LNCaP clone FGC (cell line): ENCODE measurements at places on chromosomes 4 and X.

DNA sequence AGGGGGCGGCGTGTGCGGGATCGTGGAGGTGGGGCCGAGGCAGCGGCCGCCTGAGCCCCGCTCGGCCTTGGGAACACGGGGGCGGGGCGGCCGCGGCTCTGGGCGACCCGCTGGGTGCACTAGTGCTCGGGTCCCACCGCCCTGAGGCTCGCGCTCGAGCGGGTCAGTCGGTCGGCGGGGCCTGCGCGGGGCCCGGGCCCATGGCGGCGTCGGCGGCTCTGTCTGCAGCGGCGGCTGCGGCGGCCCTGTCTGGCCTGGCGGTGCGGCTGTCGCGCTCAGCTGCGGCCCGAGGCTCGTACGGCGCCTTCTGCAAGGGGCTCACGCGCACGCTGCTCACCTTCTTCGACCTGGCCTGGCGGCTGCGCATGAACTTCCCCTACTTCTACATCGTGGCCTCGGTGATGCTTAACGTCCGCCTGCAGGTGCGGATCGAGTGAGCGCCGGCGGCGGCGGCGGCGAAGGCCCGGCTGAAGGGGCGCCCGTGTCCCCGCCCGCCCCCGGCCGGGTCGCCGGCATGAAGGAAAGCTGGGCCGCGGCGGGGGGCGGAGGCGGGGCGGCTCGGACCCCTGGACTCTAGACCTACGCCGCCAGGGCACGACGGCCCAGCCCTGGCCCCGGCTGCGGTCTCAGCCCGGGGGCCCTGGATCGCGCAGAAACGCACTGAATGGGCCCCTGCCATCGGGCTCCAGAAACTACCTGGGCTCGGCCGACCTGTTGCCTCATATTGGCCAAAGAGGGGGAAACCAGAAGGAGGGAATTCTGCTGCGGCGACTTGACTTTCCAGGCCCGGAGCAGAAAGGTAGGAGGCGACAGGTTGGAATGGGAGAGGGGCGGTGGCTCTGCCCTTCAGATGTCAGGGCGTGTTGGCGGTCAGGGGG, at the start of gene SMIM10L2A:
Gene SMIM10L2A, plus strand, starts transcription at position 13 of the 878 bp plus-strand sequence. Its CDS starts 188 bp downstream, at position 201.
- DNase-seq = no peak

DNA sequence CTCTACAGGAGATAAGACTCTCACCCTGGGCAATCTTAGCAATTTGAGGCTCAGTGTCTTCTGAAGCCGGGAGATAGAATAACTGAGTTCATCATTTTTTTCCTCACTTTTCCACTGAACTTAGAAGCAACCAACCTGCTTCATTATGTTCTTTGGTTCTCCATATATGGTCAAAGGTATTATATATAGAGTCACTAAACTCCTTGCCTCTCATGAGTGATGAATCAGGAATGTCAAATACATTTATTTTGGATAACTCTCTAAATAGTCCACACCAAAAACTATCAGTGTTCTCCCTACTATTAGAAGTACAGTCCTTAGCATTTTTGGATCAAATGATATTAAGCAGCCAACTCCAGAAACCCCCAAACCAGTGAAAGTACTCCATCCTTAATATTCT, 421.5 kb upstream of the EPHA5 start:
- DNase-seq = no peak

DNA sequence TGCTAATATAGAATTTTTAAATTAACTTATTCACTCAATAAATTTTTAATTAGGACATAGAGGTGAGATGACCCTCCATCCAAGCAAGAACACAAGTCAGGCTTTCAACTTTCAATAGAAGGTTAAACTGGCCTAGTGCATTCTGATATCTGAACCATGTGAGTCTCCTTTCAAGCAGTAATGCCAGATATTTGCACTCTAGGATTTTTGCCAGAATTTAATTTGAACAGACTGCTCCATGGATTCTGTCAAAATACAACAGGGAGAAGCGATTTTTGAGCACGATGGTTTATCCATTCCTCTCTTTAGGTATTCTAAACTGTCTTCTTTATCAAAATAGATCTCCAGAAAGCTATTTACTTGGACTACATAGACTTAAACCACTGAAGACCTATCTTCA, 72.0 kb upstream of the DCLK2 start:
- peak; percentile 46 for DNase-seq

DNA sequence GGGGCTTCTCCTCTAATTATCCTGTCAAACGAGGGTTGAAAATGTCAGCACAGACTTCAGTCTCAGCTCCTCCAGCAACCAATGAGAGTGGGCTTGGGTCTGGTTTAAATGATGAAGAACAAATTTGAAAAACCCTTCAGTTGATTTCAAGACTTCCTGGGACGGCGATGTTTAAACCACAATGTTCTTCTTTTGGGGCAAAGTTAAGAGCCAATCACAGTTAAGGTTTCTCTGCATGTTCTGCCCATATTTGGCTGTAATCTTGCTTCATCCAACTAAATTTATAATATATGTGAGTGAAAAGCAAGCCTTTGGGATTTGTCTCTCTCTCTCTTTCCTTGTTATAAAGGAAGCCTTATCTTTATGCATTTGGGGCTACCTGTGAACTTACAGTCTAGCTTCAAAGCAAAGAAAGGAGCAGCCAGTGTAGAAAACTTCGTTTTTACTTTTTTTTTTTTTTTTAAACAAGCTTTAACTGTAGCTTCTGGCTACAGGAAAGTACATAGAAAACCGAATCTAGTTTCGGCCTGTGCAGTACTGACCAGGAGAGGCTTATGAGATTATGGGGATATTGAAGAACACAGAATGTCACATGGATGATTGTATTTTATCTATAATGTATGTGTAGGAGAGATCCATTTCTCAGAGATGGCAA, 46.8 kb upstream of the FAM9C start:
- no peak for DNase-seq

- DNase-seq = no peak
Measured at GRCh38 chr4:175413561-175413960, 398.5 kb downstream of the GPM6A start.

DNA sequence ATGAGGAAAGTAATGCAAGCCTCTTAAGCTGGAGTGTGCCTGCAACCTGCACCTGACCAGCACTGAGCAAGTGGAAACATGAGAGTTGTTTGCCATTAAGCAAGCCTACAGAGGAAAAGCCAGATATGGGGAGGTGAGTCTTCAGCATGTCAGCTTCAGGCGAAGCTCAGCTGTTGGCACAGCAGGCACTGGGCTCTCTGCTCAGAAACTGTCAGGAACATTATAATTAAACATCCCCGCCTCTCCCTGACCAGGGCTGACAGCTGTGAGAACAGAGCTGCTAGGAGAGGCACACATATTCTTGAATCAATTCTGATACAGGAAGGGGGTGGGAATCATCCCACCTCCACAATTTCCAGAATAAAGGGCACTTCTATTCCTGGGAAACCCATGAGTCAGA, 19.0 kb upstream of the DCX start:
- DNase-seq = no peak

DNA sequence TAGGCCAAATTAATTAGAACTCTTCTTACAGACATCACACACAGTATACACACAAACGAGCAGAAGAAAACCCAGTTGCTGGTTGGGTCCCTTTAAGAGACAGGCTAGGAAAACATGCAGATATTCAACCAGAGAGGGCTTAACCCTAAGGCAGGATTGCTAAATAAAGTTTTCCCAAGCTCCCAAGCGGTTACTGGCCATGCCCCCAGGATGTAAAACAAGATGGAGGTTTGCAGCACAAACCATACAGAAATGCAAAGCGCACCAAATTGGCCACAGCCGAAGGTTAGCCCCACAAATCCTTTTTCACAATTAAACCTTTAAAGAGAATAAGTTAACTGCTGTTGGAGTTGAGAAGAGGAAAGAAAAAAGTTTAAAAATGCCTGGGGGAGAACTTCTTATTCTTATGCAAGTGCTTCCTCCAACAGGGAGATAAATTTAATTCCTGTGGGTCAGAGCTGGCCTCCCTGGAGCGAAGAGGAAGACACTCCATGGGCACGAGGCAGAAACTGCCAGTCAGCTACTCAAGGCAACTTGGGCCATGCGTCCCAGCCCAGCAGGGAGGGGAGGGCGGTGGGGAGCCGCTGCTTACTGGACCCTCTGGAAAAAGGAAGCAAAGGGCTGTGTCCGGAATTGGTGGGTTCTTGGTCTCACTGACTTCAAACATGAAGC, 167.6 kb upstream of the ARSJ start:
- DNase-seq = no peak

DNA sequence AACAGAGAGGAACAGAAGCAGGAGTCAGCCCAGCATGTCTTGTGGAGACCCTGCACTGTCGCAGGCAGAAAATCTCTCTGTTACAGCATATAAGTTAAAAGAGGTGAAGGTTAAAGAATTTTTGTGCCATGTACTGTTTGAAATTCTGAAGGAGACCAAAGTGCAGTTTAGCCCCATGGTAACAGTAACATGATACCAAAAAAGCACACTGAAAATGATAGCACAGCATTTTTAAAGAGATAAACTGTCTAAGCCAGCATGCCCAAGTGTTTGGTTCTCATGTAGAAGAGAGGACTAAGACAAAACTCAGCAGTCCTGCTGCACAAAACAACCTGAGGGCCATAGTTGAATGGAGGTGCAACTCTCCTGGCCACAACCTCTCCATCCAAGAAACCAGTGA, 41.9 kb upstream of the PARM1 start:
- no peak for DNase-seq
